ENCODE measurements at places on chromosomes 7 and 10.

DNA sequence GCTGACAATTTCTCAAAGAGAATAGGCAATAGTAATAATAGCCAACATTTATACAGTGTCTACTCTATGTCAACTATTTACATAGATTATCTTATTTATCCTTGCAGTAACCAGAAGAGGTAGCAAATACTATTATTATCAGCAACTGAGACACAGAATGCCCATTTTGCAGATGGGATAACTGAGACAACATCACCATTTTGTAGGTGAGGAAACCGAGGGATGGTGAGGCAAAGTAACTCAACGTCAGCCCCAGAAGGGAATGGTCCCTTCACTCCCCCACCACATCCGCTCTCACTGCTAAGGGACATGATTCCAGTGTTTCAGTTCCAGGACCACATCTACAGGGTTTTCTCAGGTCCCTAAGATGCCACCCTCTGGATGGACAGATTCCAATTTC, 261.2 kb upstream of the NEBL start:
- no peak for DNase-seq

DNA sequence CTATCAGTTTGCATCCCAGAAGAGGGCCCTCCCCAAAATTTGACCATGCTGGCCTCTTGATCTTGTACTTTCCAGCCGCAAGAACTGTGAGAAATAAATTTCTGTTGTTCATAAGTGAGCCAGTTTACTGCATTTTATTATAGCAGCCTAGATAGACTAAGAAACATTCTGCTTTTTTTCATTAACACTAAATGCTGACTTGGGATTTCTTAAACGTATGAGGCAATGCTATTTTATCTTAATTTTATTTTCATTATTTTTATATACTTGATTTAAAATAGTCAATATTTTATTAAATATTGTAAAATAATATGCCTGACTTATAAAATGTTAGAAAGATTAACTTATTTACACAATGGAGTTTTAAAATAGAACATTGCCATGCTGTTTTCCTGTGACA, 341.8 kb upstream of the CNTNAP2 start:
- no peak for DNase-seq

GRCh38 chr10:113867904-113868303, 13.4 kb downstream of the NHLRC2 start:
- no peak for DNase-seq

DNA sequence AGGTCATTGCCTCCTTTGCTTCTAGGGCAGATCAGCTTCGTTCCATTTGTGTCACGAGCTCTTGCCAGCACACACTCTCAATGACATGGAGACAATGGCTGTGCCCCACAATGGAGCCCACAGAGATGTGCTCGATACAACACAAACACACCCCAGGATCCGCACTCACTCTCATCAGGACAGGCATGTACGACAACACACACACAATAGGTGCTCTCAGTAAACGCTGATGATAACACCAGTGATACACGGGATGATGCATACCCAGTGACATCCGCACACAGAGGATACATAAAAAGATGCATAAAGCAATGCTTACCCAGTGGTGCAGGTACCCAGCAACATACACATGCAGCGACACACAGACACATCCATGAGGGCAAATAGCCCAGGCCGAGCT, 61.2 kb upstream of the LBX1 start:
- no peak for DNase-seq

GRCh38 chr10:13268310-13268709, 31.6 kb downstream of the PHYH start:
- DNase-seq: no peak

DNA sequence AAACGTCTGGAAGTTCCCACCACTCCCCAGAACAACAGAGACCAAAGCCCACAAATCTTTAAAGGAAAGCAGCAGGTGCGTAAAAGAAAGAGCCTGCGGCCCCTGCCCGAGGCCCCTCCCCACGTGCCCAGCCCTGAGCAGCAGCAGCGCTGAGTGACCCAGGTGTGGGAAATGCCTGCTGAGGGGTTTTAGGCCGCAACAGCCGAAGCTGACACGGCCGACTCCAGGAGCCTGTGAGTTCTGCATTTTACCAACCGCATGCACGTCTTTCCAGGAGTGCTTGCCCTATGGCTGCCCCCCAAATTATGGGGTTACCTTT, 1.6 kb upstream of the KNDC1 start:
- DNase-seq: no peak

DNA sequence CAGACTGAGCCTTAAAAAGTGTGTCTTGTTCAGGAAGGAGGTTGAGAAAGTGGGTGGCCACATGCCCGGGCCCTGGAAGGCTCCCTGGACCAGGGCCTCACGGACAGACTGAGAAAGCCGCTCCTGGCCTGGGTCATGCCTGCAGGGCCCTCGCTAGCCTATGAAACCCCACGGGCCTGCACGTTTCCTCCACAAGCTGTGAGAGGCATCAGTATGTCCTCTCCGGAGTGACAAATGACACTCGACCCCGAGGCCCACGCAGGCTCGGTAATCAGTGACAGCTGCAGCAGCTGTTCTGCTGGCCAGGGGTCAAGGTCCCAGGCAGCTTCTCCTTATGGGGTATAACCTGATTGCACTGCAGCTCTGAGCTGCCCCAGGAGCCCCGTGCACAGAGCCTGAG, 47.6 kb downstream of the ASB13 start:
- DNase-seq: no peak

DNA sequence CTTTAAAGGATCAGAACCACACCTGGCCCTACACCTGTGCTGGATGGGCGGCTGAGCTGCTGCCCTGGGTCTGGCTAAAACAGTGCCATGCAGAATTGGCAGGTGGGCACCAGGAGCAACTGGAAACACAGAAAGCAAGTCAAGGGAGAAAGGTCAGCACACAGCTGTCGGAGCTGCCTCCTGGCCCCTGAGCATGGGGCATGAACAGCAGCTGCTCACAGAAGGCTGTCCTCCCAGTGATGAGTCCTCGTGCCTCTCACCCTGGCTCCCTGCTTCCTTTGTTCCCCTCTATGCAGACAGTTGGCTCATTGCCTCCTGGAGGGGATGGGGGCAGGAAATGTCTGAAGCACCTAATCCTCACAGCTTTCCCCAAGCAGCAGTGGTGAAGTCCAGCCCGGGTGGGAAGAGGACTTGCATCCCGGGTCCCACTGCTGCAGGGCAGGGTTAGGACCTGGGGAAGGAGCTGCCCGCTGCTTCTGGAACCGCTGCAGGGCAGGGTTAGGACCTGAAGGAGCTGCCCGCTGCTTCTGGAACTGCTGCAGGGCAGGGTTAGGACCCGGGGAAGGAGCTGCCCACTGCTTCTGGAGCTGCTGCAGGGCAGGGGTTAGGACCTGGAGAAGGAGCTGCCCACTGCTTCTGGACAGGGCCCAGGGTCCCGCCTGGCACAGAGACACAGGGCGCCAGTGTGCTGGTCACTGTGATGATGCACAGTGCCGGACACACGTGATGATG, 37.3 kb downstream of the VIPR2 start:
- no peak for DNase-seq

DNA sequence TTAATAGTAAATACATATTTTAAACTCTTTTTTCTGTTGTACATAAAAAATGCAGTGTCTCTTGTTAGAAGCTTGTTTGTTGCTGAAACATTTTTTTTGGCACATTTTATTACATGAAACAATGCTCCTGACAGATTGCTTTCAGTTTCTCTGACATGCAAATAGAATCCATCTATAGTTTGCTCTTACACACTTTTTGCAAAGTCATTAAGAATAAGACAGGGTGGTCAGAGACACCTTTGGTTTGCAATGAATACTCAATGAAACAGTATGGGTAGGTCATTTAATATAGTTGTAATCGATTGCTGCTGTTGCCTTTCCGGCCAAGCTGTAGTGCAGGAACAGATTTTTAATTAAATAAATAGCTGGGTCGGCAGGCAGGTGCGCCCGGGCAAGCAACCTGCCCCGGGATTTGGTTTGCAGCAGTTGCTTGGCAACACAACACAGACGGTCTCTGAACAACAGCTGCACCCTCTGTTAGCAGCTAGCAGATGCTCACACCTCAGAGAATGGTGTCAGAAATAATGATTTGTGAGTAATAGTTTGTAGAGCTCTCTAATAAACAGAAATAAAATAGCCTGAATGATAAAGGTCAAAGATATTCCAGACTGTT, 115.7 kb upstream of the CACNA2D1 start:
- DNase-seq: no peak

GRCh38 chr10:86072413-86072812, 294.2 kb downstream of the GRID1 start:
- DNase-seq: no peak

DNA sequence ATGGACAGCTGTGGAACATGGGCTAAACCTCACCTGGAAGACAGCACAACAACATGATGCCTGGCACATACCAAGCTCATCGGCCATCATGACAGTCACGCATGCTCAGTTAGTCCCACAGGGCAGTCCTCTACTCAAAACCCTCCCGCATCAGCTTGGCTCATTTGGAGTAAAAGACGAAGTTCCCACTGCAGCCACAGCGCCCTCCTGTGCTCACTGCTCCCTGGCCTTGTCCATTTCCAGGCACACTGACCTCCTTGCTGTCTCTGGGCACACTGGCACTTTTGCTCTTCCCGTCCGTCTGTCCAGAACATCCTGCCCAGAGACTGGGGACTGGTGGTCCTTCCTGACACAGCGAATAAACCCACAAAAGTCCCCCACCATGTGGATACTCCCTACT, 66.2 kb downstream of the LARP4B start:
- no peak for DNase-seq

DNA sequence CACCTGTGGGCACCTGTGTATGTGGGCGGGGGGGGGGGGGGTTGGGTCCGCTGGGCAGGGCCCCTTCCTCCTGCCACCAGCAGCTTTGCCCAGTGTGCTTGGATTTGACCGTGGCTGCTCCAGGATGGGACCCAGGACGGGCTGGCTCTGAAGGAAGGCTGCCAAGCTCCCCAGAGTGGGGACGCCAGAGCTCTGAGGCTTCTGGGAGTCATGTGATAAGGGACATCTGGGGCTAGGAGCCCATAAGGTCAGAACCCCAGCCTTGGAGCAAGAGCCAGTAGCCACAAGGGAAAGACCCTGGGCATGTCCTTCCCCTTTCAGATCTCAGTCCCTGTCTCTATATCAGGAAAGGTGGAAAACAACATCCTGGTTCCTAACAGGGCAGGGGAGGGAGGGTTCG, 21.8 kb upstream of the AMZ1 start:
- no peak for DNase-seq

DNA sequence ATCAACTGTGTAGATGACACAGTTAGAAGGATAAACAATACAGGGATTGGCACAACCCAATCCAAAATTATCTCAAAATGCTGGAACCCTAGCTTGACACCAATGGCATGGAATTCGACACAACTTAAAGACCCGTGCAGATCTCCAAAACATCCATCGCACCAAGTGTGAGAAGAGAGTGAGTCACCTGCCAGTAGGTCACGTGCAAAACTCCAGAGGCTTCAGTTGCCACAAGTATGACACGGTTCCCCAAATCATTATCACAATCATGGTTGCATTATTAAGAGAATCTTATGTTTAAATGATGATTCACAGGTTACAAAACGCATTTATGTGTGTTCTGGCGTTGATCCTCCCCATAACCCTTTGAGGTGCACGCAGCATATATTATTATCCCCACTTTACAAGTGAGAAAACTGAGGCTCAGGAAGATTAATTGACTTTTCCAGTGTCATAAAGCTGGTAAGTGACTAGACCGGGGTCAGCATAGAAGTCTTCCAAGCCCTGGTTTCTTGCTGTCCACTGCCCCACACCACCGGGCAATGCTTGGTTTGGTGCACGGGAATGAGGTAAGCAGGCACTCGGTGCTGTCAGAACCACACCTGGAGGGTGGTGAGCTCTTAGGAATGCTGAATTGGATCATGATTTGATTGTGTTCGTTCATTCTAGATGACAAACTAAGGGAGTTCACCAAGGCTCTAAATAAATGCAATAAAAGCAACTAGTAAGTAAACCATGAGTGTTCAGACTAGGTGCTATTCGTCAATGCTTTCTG, 23.6 kb upstream of the STK17A start:
- no peak for DNase-seq

- no peak for DNase-seq
These were observed 95.1 kb upstream of the PPP2R2D start for GRCh38 chr10:131805696-131806095.

DNA sequence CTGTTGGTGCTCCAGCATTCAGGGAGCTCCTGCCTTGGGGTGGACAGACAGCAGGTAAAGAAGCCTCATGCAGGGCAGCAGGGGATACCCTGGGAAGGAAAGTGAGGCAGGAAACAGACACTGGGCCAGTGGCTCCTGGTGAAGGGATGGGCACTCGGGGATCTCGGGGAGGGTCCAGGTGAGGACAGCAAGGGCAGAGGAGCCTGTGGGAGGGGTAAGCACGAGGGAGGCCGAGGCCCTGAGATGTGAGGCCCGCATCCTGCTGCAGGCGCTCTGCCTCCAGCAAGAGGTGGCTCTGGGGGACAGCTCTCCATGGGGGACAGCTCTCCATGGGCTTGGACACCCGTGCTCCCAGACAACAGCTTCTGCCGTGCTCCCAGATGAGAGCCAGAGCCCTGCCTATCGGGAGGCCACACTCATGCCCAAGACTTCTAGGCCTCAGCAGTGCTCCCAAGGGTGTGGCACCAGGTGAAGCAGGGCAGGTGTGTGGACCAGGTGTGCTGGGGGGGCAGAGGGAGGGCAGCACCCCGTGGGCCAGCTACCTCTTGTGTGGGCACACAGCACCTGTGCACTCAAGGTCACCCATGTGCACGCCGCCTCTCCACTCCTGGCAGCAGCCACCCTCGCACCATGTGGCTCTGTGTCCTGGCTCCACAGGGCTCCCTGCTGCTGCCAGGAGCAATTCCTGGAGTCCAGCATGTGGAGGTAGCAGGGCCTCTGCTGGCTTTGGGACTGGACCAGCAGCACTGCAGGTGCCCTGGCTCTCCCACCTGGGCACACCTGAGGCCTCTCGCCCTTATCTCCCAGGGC, 93.6 kb upstream of the INSIG1 start:
- no peak for DNase-seq

DNA sequence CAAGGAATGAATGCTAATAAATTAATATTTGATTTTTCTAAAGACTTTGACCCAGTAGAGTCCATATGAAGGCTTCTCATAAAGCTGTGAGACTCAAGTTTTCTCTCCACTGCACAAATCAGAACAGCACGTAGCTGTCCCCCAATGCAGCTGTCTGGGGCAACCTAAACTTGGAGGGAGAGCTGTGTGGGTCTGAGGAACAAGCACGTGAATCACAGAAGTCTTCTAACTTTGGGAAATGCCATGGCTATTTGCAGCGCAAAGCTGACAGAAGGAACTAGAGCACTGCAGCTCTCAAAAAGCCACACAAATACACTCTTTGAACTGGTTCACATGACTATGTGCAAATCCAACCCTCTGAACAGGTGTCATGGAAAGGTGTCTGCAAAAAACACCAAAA, 47.9 kb downstream of the COL1A2 start:
- DNase-seq: no peak
